Uterus (tissue), 4 donors: ENCODE measurements at places on chromosomes 7 and 10. TPM values are rescaled to one million over a fixed set of nuclear protein-coding genes. Genes with fewer than 3 reads are reported as not detected.

GRCh38 chr10:89086801-89087521, 96.4 kb downstream of the FAS start:
- H3K27me3 ChIP-seq: no peaks in the 10 kb centered on the region
- H3K27ac ChIP-seq: peak overlapping the region; percentile 52
- no peaks in the 10 kb centered on the region for H3K36me3 ChIP-seq

GRCh38 chr10:49740346-49741107, 21.6 kb downstream of the OGDHL start:
- H3K27ac ChIP-seq: no peak overlapping the region
- no peak overlapping the region for H3K4me3 ChIP-seq
- H3K27me3 ChIP-seq: no peaks in the 10 kb centered on the region
- H3K4me1 ChIP-seq: no peaks in the 10 kb centered on the region
- no peaks in the 10 kb centered on the region for H3K36me3 ChIP-seq

- H3K36me3 ChIP-seq: no peaks in the 10 kb centered on the region
- no peak overlapping the region for H3K27ac ChIP-seq
- no peaks in the 10 kb centered on the region for H3K27me3 ChIP-seq
- DNase-seq: no peak
Measured at GRCh38 chr10:86001521-86001920, 365.1 kb downstream of the GRID1 start.

- H3K4me1 ChIP-seq: no peaks in the 10 kb centered on the region
- H3K4me3 ChIP-seq: no peak overlapping the region
- H3K27me3 ChIP-seq: no peaks in the 10 kb centered on the region
- DNase-seq: no peak
Measured at GRCh38 chr7:17524746-17525145, 226.3 kb downstream of the AHR start.

GRCh38 chr10:73873838-73874215, 528 bp downstream of the CAMK2G start:
- no peak for DNase-seq
- no peaks in the 10 kb centered on the region for H3K36me3 ChIP-seq
- peak overlapping the region; percentile 71 for H3K27ac ChIP-seq
- no peaks in the 10 kb centered on the region for H3K27me3 ChIP-seq
- H3K4me1 ChIP-seq: peaks cover 3% of the 10 kb centered on the region

The SEMA3E gene
- total RNA-seq: 15.8 TPM

The GIMAP2 gene
- total RNA-seq: 41.8 TPM

The SLIT1 gene
- not detected for total RNA-seq
